ENCODE measurements at places on chromosomes 13 and 19. TPM values are rescaled to one million over a fixed set of nuclear protein-coding genes. Genes with fewer than 3 reads are reported as not detected.

The RAX2 gene
- total RNA-seq, result not detected

The USP12 gene
- 17.8 TPM for total RNA-seq

The COL5A3 gene
- 2.7 TPM for total RNA-seq

The ZNF616 gene
- 14.0 TPM for total RNA-seq

The RNF113B gene
- not detected for total RNA-seq

The NLRP4 gene
- total RNA-seq, result not detected

The EDNRB gene
- total RNA-seq, result 8.7 TPM

The DCT gene
- 0.47 TPM for total RNA-seq

GRCh38 chr19:20186174-20186573 is 19.2 kb downstream of the ZNF486 start:
- H3K4me3 ChIP-seq, result no peak overlapping the region
- no peak for DNase-seq
- no peaks in the 10 kb centered on the region for H3K36me3 ChIP-seq
- no peaks in the 10 kb centered on the region for H3K27me3 ChIP-seq

GRCh38 chr13:74166261-74167004 is 32.2 kb upstream of the KLF12 start:
- no peaks in the 10 kb centered on the region for H3K27me3 ChIP-seq
- H3K36me3 ChIP-seq, result no peaks in the 10 kb centered on the region
- H3K27ac ChIP-seq, result no peak overlapping the region
- H3K4me1 ChIP-seq, result no peaks in the 10 kb centered on the region

DNA sequence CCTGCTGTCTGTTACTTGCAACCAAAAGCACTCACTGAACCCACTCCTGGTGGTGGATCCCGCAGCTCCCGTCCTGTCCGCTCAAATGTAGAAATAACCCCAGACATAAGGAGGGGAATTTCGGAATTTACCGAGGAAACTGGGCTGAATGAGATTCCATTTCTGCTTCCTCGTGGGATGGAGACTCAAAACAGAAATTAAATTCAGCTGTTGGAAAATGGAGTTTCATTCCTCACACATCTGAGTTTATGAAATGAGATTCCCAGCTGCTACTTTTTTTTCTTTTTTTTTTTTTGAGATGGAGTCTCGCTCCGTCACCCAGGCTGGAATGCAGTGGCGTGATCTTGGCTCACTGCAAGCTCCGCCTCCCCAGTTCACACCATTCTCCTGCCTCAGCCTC is 44.3 kb downstream of the COLGALT1 start:
- no peak overlapping the region for H3K27ac ChIP-seq
- no peak overlapping the region for H3K4me3 ChIP-seq
- H3K36me3 ChIP-seq, result no peaks in the 10 kb centered on the region
- no peaks in the 10 kb centered on the region for H3K4me1 ChIP-seq

DNA sequence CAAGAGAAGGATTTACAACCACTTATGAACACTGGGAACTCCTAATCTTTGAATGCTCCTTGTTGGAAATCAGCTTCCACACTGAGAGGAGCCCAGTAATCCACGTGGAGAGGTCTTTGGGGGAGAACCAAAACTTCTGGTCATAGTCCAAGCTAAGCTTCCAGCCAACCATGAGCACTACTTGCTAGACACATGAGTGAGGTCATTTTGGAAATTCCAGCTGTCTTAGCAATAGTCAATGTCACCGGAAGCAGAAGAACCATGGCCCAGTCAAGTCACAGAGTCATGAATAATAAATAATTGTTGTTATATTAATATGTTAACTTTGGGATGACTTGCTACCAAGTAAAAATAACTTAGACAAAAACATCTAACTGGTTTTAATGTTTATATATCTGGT is 324.9 kb upstream of the SGCG start:
- H3K4me1 ChIP-seq, result no peaks in the 10 kb centered on the region
- H3K27me3 ChIP-seq, result no peaks in the 10 kb centered on the region
- no peak for DNase-seq
- H3K27ac ChIP-seq, result no peak overlapping the region
- no peak overlapping the region for H3K4me3 ChIP-seq

DNA sequence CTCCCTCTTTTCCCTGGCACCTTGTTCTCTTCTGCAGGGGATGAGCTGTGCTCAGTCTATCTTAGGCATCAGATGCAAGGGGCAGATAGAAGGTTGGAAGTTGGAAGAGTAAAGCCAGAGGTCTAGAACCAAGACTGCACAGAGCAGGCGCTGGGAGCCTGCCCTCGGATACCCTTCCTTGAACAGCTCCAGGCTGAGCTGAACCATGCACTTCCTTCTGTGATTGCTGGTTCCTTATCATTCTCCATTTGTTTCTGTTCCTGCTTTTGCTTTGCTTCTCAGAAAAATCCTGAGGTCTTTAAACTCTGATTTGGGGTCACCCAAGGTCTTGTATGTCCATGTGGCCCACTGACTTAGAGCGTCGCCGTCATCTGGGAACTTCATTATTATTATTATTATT is 36.3 kb downstream of the ARHGEF18 start:
- no peaks in the 10 kb centered on the region for H3K4me1 ChIP-seq
- no peaks in the 10 kb centered on the region for H3K36me3 ChIP-seq
- DNase-seq, result no peak
- H3K4me3 ChIP-seq, result no peak overlapping the region
- H3K27ac ChIP-seq, result no peak overlapping the region
